ENCODE measurements at places on chromosomes 16 and 17.

DNA sequence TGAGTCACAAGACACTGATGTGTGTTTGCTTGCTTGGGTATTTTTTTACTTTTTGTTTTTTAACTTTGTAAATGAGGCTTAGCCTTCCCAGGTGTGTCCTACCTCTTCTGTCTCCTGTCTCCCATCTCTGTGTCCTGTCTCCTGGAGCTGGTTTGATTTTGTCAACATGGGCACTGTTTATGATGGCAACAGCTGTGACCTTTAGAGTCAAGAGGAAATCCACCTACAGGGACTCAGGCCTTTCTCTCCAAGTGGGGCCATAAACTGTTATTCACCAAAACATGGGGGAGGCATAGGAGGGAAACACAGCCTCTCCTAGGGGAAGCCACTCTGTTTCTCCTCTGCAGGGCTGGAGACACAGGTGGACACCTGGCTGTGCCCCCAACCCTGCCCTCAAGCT lies 13.1 kb upstream of the PLCG2 start:
- no peak for DNase-seq

DNA sequence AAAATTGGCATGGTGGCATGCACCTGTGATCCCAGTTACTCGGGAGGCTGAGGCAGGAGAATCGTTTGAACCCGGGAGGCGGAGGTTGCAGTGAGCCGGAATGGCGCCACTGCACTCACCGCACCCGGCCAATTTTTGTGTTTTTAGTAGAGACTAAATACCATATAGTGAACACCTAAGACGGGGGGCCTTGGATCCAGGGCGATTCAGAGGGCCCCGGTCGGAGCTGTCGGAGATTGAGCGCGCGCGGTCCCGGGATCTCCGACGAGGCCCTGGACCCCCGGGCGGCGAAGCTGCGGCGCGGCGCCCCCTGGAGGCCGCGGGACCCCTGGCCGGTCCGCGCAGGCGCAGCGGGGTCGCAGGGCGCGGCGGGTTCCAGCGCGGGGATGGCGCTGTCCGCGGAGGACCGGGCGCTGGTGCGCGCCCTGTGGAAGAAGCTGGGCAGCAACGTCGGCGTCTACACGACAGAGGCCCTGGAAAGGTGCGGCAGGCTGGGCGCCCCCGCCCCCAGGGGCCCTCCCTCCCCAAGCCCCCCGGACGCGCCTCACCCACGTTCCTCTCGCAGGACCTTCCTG lies at the start of gene HBQ1:
Gene HBQ1, plus strand, starts transcription at position 359 of the 575 bp plus-strand sequence. Its CDS starts 28 bp downstream, at position 387.
- no peak for DNase-seq

DNA sequence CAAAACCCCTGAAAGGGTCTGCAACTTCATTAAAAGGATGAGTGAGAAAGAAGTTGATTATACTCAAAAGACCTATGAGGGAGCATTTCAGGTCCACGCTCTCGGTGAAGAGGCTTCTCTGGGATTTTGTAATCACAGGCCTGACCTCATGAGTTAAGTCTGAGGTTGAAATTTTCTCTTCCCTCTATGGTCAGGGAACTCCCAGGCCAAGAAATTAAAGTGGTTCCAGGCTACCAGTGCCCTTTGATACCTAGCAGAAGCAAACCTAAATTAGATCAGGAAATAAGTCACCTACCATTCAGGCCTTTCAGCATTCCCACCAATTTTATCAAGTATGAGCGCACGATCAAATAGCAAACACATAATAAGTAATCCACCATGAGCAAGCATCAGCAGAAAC lies 27.9 kb downstream of the MBTD1 start:
- DNase-seq, result no peak

- no peak for DNase-seq
Observed at GRCh38 chr16:88003316-88003715, 52.1 kb downstream of the BANP start.

DNA sequence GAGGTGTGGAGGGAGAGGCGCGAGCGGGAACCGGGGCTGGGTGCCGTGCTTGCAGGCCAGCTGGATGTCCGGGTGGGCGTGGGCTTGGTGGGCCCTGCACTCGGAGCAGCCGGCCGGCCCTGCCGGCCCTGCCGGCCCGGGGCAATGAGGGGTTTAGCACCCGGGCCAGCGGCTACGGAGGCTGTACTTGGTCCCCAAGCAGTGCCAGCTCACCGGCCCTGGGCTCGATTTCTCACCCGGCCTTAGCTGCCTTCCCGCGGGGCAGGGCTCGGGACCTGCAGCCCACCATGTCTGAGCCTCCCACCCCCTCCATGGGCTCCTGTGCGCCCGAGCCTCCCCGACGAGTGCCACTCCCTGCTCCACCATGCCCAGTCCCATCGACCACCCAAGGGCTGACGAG lies 24.7 kb upstream of the GPATCH8 start:
- DNase-seq, result no peak

DNA sequence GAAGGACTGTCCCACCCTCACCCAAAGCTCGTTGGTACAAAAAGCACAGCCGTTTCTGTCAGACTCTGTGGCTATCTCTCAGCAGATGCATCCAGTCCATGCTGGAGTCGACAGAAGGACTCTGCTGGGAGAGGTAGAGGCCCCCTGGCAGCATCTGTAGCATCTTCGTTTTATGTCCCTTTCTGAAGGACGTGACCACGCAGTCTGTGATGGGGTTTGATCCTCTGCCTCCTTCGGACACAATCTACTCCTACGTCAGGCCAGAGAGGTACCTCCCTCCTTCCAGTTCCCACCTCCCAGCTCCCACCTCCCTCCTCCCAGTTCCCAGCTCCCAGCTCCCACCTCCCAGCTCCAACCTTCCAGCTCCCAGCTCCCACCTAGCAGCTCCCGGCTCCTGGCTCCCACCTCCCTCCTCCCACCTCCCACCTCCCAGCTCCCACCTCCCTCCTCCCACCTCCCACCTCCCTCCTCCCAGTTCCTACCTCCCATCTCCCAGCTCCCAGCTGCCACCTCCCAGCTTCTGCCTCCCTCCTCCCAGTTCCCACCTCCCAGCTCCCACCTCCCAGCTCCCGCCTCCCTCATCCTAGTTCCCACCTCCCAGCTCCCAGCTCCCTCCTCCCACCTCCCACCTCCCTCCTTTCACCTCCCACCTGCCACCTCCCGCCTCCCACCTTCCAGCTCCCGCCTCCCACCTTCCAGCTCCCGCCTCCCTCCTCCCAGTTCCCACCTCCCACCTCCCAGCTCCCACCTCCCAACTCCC lies 11.4 kb upstream of the MC1R start:
- no peak for DNase-seq

DNA sequence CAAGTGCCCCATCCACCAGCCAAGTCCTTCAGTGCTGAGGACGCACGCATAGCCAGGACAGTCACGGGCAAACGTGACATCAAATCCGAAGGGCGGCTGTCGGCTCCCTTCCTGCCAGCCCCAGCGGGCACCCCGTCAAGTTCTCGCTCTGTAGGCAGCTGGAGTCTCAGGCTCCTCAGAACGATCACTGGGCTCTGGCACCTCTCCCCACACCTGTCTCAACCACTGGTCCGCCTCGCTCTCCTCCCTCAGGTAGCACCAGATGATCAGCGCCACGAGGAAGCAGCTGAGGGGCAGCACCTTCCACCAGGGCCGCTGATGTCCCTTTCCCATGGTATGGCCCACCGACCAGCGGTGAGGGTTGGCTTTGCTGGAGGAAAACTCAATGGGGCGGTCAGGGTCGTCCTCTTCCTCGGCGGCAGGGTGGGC lies 422 bp downstream of the UQCC4 start:
- no peak for DNase-seq

- DNase-seq, result peak; percentile 80
Observed at GRCh38 chr16:11232852-11233726, 22.9 kb downstream of the SOCS1 start.

DNA sequence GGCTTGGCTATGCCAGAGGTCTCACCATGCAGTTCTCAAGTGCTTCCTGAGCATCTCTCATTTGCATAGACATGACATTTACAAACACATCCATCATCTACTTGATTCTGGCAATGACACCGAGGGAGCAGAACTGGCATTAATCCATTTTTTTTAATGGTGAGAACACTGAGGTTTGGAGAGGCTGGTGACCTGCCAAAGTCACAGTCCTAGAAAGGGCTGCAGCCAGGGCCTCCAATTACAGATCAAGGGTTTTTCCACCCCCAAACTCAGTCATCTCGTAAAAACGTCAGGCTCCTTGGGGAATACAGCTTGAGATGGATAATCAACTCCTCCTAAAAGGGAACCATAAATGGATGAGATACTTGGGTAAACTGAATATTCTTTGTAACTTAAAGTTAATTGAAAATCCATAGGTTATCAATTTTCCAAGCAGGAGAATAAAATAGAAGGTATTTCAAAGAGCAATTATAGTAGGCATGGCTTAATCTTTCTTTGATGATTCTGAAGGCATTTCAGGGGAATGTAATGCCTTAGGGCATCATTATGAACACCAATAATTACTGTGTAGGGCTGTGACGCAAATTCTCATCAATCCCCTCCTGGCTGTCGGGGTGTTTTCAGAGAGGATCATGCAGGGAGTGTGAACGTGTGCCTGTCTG lies 9.4 kb upstream of the MEOX1 start:
- no peak for DNase-seq

GRCh38 chr17:4422864-4423263 lies 10.9 kb upstream of the SPNS3 start:
- DNase-seq, result no peak
